ENCODE measurements at places on chromosomes 11 and 22.

DNA sequence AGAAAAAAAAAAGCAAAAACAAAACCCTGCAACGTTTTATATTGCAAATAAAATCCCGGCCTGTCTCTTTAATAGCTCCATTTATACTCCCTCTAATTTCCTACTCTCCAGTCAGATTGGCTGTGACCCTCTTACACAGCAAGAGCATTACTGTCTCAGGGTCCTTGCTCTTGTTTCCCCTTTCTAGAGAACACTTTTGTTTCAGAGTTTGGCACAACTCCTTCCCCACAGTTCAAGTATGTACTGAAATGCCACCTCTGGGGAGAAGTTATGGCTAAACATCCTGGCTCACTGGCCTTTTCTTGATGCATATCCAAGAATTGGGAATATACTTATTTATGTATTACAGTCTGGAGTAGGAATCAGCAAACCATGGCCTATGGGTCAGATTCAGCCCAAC, 2.6 kb downstream of the CASP12 start:
- DNase-seq = no peak

DNA sequence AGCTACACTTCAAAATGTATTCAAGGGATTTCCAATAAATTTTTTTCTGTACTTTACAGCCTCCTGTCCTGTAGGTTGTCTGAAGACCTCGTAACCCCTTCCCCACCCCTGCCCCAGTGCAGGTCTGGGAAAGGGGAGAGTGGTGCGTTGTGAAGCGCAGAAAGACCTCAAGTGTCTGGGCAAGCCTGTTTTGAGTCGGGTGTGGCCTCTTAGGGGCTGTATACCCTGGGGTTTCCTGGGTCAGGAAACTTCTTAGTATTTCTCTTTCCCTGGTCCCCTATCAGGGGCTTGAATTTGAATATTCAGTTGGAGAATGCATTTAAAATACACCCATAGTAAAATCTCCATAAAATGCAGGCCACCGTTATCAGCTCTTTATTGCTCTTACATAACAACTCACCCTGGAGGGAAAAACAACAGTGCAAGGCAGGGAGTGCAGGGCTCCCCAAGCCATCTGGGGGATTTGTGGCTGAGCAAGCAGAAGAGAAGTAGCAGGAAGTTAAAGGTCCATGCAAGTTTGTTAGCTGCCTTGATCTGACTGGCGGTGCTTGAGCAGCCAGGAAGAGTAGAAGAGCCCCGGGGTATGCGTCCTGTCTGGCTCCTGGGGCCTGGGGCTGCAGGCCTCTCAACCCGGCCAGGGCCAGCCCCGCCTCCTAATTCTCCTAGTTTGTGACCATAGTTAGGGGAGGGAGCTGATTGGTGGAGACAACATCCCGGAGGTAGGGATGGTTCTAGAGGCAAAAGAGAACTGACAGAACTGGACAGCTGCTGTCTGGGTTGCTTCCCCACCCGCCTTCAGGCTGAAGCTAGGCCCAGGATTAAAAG, 25.7 kb downstream of the ARHGAP1 start:
- DNase-seq = no peak

GRCh38 chr11:43242401-43242800, 69.4 kb upstream of the API5 start:
- no peak for DNase-seq

DNA sequence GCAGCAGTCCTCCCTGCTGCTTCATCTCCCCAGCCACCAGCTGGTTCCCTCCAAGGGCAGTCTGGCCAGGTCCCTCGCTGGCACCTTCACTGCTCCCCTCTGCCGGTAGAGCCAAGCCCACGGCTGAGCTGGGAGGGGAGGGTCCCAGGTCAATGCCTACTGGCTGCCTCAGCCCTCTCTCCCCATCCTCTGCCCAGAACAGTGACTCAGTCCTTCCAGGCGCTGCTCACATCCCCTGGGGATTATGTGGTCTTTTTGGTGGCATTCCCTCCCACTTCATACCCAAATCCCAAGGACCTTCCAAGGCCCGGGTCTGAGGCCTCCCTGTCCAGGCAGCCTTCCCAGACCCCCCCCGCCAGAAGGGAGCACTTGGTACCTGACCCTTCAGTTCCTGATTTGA, 44.9 kb downstream of the WNT7B start:
- DNase-seq = no peak

DNA sequence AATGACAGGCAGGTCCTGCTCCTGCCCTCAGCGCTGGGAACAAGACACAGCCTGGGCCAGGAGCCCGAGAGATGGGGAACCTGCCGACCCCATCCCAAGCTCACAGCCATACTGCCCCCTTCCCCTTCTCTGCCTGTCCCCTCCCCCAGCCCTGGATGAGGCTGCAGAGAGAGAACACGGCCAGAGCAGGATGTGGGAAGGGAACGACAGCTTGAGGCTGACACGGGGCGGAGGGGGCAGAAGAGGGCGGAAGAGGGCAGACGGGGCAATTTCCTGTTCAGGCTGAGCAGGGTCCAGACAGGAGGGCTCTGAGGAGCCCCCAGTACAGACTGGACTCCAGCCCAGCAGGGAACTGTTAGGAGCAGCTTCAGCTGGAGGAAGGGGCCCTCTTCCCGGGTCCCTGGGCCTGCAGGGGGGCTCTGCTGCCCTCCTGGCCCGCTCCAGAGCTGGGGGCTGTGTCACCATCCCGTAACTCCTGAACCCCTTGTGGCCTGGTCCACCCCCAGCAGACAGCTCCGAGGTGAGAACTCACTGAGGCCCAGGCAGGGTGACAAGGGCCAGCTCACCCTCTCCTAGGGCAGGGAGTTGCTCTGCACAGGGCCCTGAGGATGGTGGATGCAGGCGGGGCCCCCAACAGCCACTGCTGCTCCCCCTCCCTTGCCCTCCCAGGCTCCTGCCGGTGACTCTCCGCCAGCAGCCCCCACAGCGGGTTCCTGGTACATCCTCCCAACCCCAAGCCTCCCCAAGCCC, 5.7 kb downstream of the CTSD start:
- peak; percentile 34 for DNase-seq

GRCh38 chr11:4626207-4627099, 10.8 kb upstream of the OR51D1 start:
- peak; percentile 19 for DNase-seq

- DNase-seq = no peak
These were observed 19.5 kb upstream of the FADD start for GRCh38 chr11:70183483-70184176.

DNA sequence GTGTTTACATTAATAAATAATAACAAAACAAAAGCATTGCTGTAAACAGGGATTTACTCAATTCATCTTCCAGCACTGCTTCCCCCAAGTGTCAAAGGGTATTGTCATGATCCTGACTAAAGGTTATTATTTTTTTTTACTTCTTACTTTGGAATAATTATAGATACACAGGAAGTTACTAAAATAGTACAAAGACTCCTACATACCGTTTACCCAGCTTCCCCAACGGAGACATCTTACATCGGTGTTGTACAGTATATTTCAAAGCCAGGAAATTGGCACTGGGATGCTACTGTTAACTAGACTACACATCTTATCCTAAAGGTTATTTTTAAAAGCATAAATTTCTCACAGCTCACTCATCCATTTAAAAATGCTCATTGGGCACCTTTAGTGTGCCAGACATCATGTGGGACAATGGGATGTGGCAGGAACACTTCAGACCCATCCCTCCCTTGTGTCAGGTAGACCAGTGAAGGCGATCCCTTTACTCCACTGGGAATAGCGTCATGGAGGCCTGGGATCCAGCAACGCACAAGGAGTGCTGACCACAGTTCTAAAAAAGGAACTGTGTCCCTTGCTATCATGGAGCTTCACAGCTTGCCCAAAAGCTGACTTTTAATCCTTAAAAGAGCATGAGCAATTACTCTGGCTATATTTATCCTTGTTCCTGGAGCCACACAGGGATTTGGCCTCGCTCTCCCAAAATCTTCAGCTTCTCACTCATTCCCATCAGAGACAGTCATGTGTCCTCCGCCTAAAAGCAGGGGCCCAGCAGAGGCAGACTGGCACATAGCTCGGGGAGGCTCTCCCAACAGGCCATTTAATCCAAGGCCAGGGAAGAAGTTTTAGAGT, 3.1 kb upstream of the IRAG1 start:
- no peak for DNase-seq

DNA sequence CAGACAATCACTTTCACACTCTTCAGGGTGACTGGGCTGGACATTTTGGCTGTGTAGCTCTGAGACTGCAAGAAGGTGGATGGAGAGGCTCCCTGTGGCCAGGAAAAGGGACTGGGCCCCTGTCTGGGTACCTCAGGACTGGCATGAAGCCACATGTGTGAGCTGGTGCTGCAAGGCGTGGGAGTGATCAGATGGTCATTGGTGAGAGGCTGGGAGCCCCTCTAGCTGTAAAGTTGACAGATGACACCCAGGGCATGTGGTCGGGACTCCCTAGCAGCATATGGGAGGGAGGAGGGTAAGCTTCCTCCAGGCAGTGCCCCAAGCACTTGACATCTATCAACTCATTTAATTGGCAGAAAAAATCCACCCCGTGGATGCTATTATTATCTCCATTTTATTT, 18.9 kb upstream of the CABP2 start:
- DNase-seq = no peak

Measured in activated naive CD4-positive, alpha-beta T cell treated with anti-CD3 and anti-CD28 coated beads, Interleukin-2, amount 50 U/mL, for 16 hours (primary cell).